Activated CD8-positive, alpha-beta T cell treated with anti-CD3 and anti-CD28 coated beads for 36 hours (primary cell): ENCODE measurements at places on chromosomes 5 and 9.

GRCh38 chr5:40828021-40828631 is 6.9 kb downstream of the RPL37 start:
- no peak for DNase-seq

DNA sequence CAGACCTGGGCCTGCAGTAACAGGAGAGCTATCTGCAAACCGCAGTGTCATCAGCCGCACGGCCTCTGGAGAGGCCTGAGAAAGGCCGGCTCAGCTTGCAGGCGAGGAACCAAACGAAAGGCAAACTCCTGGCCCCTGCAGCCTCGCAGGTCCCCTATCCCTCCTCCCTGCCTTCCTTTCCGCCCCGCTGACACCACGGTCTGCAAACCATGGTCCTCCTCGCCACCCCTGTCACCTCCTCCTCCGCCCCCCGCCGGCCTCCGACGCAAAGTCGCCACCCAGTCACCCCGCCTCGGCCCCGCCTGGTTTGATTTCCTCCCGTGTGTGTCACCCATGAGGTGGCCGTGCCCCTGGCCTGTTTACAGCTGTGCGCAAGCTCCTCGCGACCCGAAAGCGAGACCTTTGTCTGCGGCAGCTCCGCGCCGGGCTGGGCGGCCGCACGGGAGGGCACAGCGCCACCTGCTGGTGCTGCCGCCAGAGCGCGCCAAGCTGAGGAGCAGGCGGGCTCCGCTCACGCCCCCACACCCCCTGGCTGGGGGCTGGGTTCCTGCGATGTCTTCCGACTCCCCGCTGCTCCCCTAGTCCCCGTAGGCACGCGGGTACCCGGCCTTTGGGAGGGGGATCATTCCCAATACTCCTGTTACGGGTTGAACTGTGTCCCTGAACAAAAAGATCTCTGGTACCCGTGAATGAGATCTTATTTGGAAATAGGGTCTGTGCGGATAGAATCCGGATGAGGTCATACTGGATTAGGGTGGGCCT is 19.4 kb downstream of the GBGT1 start:
- DNase-seq, result peak; percentile 97

DNA sequence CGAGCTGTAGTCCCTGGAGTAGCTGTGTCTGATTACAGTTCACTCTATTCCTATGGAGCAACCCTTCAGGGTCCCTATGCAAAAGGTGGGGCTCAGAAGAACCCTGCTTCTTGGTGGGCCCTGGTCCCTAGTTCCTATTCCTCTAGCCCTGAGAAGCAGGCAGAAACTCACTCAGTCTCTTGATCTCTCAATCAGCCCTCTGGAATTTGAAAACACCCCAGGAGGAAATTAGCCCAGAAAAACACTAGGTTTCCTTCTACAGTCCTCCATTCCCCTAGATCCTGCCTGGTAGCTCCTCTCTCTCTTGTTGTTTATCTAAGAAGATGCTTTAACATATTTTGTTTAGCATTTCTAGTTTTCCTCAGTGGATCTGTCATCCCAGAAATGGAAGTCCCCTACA is 7.6 kb downstream of the RGS3 start:
- no peak for DNase-seq

GRCh38 chr9:95771556-95772246 is 103.8 kb upstream of the ERCC6L2 start:
- no peak for DNase-seq

- DNase-seq, result no peak
Measured at GRCh38 chr5:156000115-156000514, 326.8 kb upstream of the SGCD start.

DNA sequence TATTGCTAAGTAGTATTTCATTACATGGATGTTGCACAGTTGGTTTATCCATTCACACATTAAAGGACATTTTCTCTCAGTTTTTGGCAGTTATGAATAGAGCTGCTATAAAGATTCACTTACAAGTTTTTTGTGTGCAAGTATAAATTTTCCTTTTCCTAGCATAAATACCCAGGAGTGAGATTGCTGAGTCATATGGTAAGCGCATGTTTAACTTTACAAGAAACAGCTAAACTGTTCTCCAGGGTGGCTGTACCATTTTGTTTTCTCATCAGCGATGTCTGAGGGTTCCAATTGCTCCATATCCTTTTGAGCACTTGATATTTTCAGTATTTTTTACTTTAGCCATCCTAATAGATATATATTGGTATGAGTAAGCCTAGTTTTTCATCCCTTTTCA is 16.4 kb upstream of the ABCA1 start:
- DNase-seq, result no peak

DNA sequence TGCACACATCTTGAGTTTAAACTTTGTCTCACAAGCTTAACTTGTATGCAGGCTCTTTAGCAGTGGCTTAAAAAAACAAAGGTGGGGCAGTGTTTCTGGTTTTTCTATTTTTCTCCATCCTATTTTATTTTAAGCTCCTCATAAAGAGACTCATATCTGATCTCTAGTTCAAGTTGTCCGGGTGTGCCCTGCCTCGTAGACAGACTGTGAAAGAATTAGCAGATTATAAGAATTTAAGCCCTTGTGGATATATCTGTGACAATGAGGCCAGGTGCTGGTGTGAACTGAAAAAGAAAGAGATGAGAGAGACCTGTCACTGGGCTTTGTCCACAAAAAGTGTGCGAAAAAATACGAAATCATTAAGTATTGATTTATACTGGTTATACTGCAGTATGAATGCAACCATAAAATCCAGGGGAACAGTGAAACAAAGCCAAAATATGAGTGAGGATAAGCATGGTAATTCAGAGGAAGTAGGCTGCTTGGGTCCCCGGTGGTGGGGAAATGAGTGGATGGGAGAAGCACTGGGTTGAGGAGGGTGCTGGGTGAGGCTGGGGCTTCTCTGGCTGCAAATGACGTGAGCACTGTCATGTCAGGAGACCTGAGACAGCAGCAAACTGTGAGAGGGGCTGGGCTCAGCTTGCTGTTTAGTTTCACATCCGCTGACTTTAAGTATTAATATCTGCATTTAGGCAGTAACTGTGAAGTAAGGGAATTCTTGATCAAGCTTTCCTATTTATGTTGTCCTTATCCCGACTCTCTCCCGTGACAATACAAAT is 179.7 kb upstream of the ANKRD55 start:
- DNase-seq, result peak; percentile 33

DNA sequence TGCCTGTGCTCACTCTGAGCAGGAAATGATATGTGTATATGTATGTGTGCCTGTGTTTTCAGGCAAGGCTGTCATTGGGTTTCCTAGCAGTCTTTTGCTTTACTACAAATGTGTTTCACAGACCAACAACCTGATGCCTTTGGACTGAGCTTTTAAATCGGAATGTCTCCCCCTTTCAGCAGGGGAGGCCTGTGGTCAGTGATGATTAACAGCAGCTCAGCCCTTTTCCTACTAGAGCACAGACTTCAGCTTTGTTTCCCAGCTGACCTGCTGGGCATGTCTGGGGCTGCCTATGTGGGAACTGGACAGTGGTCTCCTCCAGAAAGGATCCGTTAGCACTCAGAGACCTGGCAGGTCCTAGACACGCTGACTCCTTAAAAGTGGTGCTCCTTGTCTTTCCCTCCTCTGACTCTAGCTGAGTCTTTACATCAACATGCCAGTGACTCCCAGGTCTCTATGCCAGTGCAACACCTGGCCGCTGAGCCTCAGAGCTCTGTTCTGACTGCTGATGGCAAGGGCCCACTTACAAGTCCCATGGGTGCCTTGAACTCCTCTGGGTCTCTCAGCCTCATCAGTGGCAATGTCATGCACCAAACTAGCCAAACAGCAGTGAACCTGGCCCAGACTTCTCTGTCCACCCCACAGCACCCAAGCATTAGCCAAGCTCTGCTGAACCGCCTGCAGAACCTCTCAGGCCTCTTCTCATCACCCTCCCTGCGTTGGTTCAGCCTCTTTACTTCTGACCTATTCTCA is 7.7 kb downstream of the MACROH2A1 start:
- no peak for DNase-seq

DNA sequence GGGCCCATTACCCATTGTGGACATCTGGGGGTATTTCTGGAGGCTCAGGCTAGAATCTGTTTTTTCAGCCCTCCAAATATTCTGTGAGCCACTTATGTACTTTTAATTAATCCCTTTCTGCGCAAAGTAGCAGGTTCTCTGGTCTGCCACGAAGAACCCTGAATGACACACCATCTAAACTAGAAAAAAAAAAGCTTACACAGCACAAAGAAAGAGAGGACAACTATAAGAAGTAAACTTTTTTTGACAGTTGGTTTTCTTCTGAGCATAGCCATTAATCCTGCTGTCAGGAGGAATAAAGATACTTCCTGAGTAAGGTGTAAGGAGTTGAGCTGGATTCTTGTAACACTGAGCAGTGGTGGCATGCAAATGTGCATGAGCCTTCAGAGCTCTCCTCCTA is 327.5 kb downstream of the TMEM232 start:
- no peak for DNase-seq

- DNase-seq, result no peak
Measured at GRCh38 chr5:174617285-174617684, 107.1 kb upstream of the MSX2 start.

GRCh38 chr9:89844535-89844934 is 239.7 kb downstream of the GADD45G start:
- DNase-seq, result no peak

- no peak for DNase-seq
Measured at GRCh38 chr5:107945061-107945460, 274.3 kb upstream of the EFNA5 start.

GRCh38 chr9:133677126-133678010 is 41.2 kb downstream of the DBH start:
- peak; percentile 82 for DNase-seq
